ENCODE measurements at places on chromosomes 2 and 18.

DNA sequence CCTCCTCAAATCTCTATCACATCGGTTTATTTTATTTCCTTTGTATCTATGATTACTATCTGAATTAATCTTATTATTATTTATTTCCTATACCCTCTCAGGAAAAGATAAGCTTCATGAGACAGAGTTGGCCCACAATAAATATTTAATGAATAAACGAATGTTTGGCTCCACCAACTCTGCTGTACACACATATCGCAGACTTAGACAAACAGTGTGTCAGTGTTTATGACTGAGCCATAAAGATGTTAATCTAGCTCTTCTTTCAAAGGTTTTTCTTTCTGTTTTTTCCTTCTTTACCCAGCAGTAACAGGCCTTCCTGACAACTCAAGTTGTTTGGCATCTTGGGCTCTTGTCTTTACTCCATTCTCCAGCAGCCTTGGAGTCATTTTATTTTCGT is 329.5 kb downstream of the CDH2 start:
- no peak for DNase-seq

GRCh38 chr2:191516260-191516659 is 161.7 kb upstream of the NABP1 start:
- no peak for DNase-seq

GRCh38 chr2:128584296-128584890 is 265.7 kb upstream of the HS6ST1 start:
- peak; percentile 77 for DNase-seq

DNA sequence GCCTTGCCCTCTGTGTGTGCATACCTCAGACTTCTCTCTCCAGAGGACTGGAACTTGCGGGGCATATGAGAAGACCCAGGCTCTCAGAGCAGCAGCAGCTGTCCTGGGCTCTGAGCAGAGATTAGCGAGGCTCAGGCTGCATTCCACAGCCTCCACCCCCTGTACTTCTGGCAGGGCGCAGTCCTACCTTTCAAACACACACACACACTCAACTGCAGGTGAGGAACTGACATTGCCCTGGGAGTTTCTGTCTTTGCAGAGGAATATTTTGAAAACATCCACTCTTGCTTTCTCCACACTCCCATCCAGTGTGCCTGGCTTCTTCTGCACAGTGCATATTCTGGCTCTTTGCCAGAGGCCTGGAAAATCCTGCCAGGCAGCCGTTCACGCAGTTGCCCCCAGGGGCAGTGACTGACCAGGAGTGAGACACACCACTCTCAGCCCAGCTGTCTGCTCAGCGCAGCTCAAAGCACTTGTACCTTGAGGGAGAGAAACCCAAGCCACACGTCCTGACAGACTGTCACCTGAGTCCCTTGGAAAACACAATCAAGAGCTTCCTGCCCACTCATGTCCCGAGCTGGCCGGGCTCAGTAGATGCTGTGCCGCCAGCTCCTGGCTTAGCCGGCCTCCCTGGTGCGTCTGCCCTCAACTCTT is 460.8 kb downstream of the RNF144A start:
- DNase-seq = no peak

DNA sequence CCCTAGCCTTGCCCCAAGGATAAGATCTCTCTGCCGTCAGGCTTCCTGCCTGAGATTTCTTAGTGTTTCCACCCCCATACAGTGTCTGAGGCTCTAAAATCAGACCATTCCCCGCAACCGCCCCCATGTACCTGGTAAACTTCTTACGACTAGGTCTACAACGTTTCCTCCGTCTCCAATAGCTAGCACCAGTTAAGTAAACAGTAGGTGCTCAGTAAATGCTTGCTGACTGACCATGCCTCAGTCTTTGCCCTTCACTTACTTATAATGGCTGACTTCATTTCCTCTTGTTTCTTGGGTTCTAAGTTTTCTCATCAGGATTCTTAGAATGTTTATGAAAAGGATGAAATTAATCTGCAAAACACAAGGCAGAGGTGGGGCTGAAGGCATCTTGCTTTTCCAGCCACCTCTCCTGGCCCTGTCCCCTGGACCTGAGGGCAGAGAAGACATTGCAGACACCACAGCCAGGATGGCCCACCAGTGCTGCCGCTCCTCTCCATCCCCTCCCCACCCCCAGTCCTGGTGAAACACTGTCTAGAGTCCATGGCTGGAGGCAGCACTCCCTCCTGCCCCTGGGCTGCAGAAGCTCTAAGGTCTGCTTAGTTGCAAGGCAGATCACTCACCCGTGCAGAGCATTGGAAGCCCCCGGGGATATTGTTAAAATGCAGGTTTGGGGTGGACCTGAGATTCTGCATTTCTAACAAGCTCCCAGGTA is 16.9 kb downstream of the TMEM37 start:
- no peak for DNase-seq

DNA sequence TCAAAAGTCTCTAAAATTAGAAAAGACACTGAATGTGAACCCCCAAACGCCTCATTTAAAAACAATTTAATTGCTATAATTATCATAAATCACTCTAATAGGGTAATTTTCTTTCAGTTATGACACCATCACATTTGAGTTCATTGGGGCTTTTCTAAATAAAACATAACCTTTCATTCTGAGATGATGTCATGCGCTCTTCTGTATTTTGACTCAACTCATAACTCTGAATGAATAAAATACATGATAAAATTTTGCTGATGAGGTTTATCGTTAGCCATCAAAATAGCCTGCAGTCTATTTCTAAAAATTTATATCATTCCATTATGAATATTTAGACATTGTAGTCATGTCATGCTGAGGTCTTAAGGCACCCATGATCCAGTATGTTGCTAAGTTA is 1099.7 kb downstream of the SUCLG1 start:
- no peak for DNase-seq

GRCh38 chr2:83971547-83971946 is 487.5 kb downstream of the SUCLG1 start:
- no peak for DNase-seq

DNA sequence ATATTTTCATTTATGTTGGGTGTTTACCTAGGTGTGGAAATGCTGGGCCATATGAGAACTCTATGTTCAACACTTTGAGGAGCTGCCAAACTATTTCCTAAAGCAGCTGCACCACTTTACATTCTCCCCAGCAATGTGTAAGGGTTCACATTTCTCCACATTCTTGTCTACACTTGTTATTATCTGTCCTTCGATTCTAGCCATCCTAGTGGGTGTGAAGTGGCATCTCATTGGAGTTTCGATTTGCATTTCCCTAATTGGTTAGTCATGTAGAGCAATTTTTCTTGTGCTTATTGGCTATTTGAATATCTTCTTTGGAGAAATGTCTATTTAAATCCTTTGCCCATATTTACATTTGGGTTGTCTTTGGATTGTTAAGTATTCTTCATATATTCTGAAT is 21.9 kb downstream of the RNF144A start:
- no peak for DNase-seq

- DNase-seq = peak; percentile 9
Observed at GRCh38 chr18:21109936-21110712, 1.5 kb downstream of the ROCK1 start.

GRCh38 chr2:44975571-44976450 is 33.4 kb downstream of the SIX2 start:
- DNase-seq = no peak

DNA sequence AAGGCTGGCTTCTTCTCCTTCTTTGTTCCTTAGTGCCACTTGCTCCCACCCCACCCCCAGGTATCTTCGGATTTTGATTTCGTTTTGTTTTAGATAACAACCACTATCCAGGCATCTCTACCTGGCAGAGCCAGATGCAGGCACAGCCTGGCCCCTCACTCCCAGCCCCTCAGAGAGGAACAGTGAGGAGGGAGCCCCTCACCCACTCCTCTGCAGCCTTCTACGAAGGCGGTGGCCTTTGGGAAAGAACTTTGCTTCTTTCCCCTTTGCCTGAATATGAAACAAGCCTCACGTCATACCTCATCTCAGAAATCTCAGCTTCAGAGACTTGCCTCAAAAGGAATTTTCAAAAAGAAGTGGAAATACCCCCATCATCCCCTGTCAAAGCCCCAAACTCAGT is 6.3 kb upstream of the CYP26B1 start:
- no peak for DNase-seq

DNA sequence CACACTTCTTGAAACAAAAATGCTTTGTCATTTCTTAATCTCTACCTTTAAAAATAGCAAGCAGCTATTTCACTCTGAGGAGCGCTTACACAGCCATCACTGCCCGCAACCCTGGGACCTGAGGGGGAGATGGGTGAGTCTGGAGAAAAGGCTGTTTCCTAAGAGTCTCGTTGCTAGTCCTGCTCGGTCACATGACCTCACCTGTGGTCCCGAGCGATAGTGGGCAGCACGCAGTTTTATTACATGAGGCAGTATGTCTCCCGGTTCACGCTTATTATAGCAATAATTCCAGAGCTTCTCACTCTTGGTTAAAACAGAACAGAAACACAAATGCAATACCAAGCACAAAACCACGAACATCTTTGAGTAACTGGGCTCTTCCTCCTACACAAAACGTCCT is 105.3 kb downstream of the ZNF516 start:
- no peak for DNase-seq

GRCh38 chr2:35462226-35462998 is 893.2 kb upstream of the CRIM1 start:
- no peak for DNase-seq

GRCh38 chr2:237511433-237511832 is 24.4 kb downstream of the MLPH start:
- no peak for DNase-seq

DNA sequence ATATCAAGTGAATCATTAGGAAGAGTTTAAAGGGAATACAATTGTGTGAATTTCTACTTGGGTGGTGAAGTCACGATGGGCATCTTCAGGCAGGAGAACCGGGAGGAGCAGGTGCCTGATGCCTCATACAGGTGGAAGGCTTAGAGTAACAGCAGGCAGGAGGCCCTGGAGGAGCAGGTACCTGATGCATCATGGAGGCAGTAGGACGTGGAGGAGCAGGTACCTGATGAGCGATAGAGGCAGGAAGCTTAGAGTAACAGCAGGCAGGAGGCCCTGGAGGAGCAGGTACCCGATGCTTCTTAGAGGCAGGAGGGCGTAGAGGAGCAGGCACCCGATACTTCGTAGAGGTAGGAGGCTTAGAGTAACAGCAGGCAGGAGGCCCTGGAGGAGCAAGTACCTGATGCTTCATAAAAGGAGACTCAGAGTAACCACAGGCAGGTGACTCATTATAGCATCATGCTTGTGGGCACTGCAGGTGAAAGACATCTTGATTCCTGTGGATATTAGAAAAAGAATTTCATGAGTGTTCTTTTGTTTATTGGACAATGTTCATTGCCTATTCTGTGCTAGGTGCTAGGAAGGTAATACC is 133.9 kb downstream of the ATP9B start:
- DNase-seq = no peak
